ENCODE measurements at places on chromosomes 7 and 10. TPM values are rescaled to one million over a fixed set of nuclear protein-coding genes. Genes with fewer than 3 reads are reported as not detected.

- no peak for DNase-seq
Observed at GRCh38 chr10:33117230-33117629, 159.2 kb upstream of the ITGB1 start.

The OR2A12 gene
- total RNA-seq, result not detected

DNA sequence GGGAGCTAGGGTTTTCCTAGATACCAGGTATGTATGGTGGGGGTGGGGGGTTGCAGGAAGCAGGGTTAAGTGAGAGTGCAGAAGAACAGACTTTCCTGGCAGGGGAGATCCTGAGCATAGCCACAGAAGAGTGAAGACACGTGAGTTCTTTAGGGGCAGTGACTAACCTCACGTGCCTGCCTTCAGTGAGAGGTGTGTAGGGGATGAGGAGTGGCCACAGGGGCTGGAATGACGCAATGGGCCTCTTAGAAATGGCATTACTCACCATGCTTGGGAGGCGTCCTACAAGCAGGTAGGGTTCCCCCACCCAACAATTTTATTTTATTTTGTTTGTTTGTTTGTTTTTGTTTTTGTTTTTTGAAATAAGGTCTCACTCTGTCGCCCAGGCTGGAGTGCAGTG is 698.6 kb upstream of the NRP1 start:
- no peak for DNase-seq

DNA sequence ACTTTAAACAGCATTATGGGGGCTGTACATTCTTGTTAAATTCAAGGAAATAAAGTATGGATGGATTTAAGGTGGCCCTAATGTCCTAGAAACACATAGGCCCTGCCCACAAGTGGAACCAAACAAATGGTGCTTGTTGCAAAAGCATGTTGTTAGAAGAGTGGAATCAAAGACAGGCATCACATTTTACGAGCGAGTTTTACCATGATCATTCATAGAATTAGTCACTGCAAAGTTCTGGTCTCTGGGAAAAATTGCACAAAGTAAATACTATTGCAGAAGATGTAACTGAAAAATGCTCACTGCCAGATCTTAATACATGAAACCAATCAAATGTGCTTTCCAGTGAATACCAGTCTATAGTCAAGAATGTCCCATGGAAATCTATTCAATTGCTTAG is 677.1 kb downstream of the PARD3 start:
- DNase-seq, result no peak

DNA sequence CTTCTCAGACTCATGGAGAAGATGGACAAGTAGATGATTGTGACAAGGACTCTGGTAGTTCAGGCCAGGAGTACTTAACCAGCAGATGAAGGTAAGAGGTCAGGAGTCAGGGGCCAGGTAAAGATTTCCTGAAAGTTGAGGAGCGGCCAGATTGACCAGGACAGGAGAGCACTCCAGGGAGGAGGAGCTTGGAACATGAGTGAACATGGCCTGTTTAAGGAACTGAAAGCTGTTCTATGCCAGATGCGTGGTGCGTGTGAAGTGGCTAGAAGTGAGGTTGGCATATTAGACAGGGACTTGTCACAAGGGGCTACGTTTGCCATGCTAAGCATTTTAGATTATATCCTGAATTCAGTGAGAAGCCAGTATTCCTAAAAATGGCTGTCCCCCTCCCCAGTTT is 157.2 kb downstream of the WNT2 start:
- DNase-seq, result no peak

The CHAT gene
- total RNA-seq, result not detected

The HABP2 gene
- not detected for total RNA-seq

DNA sequence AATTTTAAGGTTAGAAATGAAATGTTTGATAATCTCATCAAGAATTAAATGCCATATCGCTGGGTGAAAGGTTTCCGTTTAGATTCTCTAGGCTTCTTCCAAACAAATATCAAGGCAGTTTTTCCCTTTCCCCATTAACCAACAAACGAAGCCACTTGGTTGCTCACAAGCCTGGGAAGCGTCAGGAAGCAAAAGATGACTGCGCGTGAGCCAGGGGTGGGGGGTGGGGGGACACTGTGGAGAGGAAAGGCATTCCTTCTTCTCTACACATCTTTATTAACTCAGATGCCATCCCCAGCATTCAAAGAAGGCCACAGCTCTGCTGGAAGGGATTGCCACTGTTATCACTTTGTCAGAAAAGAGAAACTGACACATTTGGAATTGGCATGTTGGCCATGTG is 207.1 kb downstream of the TRIL start:
- DNase-seq, result no peak

GRCh38 chr7:45220846-45221618 is 63.4 kb downstream of the RAMP3 start:
- DNase-seq, result no peak

DNA sequence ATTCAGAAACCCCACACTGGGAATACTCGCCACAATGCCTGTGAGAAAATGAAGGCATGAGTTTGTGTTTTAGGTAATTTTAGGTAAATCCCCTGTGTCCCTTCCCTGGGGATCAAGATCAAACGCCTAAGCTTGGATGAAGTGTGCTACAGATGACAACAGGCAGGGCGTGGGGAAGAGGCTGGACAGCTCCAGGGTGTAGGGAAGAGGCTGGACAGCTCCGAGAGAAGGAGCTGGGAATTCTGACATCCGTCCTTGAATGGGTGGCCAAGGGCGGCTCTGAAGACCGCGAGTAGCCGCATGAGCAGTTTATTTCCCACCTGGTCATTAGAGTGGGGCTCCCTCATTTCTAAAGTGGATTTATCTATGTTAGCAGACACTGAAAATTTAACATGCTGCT is 109.7 kb downstream of the RAMP3 start:
- no peak for DNase-seq

The CLEC2L gene
- total RNA-seq, result not detected

DNA sequence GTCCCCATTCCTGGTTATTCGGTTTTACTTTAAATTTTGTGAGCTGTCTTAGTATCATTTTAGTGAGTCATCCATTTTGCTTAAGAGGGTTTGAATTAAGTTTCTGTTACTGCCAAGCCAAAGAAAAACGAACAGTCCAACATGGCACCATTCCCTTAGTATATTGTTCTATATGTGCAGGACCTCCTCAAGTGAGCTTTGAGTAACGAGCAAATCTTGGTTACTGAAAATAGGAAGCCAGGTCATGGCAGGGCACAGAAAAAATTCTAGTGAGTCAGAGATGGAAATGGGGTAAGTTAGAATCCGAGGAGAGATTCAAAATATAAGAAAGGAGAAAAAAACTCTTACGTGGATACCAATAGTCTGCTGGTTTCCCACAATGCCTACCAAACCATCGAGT is 292.9 kb downstream of the BAMBI start:
- no peak for DNase-seq

The CD36 gene
- 0.15 TPM for total RNA-seq

GRCh38 chr10:31921031-31921430 is 7.6 kb downstream of the ARHGAP12 start:
- no peak for DNase-seq

DNA sequence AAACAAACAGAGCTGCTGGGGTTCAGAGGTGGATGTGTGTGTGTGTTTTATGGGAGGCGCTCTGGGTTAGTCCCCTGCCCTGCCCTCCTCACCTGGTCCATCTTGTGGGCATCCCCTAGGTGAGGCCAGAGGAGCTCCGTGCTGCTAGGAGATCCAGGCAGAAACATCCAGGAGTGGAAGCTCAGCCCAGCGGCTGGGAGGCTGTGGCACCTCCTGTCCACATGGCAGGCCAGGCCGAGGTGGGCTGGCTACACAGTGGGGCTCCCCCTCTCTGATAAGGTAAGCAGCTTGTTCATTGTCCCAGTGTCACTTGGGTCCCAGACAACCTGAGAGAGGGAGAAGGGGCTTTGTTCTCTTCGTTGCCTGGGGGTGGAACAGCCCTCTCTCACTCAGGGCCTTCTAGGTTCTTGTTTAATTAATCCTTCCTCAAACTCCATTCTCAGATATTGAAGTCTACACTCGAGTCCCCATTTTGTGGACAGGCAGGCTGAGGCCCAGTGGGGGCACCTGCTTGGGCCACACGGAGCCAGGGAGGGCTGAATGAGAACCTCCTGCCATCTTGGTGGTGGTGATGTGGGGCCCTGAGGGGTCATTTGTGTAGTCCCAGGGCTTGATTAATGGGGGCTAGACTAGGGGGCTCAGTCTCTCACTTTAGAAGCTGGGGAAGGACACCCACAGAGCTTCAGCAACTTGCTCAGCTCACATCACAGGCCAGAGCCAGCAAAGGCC is 216.8 kb upstream of the GPR26 start:
- no peak for DNase-seq

The ODAD2 gene
- not detected for total RNA-seq

The PRR15 gene
- not detected for total RNA-seq

DNA sequence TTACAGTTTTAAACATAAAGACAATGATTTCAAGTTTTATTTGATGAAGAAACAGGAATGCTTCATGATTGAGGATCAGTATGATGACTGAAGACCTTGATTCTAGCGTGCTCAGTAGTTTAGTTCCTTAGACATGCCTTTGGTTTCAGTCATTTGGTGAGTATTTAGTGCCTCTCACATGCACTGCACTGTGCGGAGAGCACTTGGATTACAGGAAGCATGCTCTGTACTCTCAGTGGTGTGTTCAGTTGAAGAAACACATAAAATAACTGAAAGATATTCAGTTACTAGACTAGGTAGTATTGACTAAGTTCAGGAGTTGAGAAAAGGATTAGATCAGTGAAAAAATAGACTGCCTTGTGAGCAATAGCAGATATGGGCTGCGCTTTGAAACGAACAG is 25.5 kb downstream of the RBM17 start:
- no peak for DNase-seq

GRCh38 chr10:127029061-127029460 is 123.8 kb downstream of the DOCK1 start:
- DNase-seq, result no peak

The AKR1E2 gene
- 1.1 TPM for total RNA-seq

DNA sequence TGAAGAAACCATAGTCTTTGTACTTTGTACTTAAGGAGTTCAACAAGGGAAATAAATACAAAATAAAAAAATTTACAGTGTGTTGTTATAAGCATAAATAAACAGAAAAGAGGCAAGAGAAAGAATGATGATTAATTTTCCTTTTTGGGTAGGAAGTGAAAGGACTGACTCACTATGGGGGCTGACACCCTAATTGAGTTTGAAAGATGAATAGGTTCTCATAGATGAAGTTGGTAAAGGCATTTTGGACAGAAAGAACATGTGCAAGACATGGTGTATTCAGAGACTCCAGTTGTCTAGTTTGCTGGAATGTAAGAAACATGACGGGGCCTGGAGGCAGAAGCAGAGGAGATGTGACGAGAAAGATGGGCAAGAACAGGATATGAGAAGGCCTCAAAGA is 83.7 kb downstream of the VPS50 start:
- no peak for DNase-seq

GRCh38 chr7:22372863-22373262 is 15.9 kb upstream of the RAPGEF5 start:
- no peak for DNase-seq

- no peak for DNase-seq
Observed at GRCh38 chr7:94662548-94662947, 6.6 kb upstream of the SGCE start.

- no peak for DNase-seq
Observed at GRCh38 chr7:30424506-30424905, 54.1 kb downstream of the NOD1 start.

DNA sequence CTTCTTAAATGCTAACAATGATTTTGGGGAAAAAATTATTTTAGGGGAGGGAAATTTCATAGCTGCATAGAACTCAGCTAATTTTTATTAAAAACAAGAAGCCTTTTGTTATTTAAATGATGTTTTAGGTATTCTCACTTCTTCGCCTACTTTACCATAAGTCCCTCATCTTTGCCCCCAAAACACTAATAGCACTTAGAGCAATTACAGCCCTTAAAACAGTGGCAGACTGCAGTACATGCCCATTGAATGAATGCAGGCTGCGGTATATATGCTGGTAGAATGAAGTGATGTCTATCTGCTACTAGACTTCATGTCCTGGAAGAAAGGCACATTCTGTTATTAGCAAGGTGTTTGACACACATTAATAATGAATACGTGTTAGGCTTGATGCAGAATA is 2.9 kb upstream of the SPAG6 start:
- DNase-seq, result no peak

DNA sequence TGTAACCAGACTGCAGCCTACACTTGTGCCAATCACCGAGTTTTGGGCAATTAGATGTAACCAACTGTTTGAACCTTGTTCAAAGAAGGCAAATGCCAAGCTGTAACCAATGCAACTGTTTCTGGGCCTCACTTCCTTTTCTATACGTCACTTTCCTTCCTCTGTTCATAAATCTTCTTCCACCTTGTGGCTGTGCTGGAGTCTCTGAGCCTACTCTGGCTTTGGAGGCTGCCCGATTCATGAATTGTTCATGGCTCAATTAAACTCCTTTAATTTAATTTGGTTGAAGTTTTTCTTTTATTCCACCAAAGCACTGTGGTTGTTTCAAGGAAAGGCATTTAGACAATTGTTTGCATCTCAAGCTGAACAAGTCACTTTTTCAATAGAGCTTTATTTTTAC is 43.5 kb upstream of the UCN3 start:
- no peak for DNase-seq

- DNase-seq, result no peak
Observed at GRCh38 chr7:77935652-77936348, 137.2 kb downstream of the PHTF2 start.

DNA sequence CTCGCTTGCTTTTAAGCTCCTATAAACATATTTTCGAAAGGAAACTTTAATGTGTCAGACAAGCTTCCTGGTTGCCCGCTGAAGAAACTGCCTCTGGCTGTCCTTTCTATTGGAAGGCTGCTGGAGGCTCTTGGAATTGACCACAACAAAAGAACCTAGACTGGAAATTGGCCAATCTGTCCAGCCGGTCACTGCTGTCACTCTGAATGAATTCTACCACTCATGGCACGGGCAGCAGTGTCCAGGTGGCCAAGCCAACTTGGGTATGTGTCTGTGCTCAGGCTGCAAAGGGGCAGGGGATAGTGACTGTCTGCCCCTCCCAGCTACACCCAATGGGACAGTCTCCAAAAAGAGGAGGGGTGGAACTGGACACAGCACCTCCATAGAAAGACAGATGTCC is 57.6 kb downstream of the CDH23 start:
- DNase-seq, result no peak

DNA sequence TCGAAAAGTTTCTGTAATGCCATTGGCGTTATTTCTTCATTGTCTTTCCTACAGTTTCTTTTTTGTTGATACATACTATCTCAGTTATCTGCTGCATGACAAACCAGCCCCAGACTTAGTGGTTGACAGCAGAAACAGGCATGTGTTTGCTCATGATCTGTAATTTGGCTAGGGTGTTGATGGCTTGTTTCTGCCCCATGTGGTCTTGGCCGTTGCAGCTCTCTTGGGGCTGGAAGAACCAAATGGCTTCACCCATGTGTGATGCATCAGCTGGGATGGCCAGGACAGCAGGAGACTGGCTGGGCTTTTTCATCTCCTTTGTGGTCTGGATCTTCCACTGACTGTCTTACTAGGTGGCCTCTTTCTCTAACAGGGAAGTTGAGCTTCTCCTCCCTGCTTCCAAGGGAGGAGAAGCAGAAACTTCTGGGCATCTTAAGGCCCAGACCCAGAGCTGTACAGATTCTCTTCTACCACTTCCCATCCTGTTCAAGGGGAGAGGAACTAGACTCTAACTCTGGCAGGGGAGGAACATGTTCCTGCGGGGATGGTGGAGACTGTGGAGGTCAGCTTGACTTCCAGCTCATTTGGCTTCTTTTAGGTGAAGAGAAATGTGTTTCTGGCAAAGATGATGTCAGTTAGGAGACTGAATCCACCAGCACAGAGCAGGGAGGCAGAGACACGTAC is 89.3 kb downstream of the FANK1 start:
- DNase-seq, result no peak

The NACAD gene
- total RNA-seq, result 0.93 TPM

The SFTPA1 gene
- total RNA-seq, result not detected
